ENCODE measurements at places on chromosomes 1 and 21. TPM values are rescaled to one million over a fixed set of nuclear protein-coding genes. Genes with fewer than 3 reads are reported as not detected.
A peak's percentile ranks its signal among the peaks of the same experiment; 100 is the strongest.

USH2A gene
- total RNA-seq, result 0.55 TPM

AK4 gene
- 13.8 TPM for total RNA-seq

SLC9C2 gene
- not detected for total RNA-seq

KCNN3 gene
- total RNA-seq, result 0.36 TPM

WDR47 gene
- 12.1 TPM for total RNA-seq

PCAT6 gene
- 5.7 TPM for total RNA-seq

SNAP47 gene
- 39.6 TPM for total RNA-seq

DMBX1 gene
- not detected for total RNA-seq

LRRN2 gene
- 10.7 TPM for total RNA-seq

ZDHHC18 gene
- total RNA-seq, result 26.1 TPM

AMY1B gene
- total RNA-seq, result not detected

TFF2 gene
- total RNA-seq, result not detected

DNA sequence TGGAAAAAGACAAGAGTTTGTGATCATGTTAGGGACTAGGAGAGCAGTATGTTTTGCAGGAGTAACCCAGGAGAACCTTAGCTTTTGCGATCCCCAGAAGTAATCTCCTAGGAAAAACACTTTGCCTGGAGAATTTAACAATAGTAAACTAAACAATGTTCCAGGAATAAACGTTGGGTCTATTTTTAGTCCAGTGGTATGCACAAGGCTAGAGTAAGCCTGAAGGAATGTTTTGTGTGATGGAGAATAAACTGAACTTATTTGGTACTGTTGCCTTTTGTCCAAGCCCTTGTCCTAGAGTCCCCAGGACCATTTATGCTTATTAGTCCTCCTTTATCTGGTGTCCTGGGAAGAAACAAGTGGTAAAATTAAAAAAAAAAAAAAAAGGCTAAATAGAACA is 28.7 kb upstream of the RGS5 start:
- H3K27me3 ChIP-seq, result no peaks in the 10 kb centered on the region
- H3K27ac ChIP-seq, result no peak overlapping the region
- DNase-seq, result no peak
- H3K36me3 ChIP-seq, result no peaks in the 10 kb centered on the region
- no peak overlapping the region for H3K4me3 ChIP-seq

DNA sequence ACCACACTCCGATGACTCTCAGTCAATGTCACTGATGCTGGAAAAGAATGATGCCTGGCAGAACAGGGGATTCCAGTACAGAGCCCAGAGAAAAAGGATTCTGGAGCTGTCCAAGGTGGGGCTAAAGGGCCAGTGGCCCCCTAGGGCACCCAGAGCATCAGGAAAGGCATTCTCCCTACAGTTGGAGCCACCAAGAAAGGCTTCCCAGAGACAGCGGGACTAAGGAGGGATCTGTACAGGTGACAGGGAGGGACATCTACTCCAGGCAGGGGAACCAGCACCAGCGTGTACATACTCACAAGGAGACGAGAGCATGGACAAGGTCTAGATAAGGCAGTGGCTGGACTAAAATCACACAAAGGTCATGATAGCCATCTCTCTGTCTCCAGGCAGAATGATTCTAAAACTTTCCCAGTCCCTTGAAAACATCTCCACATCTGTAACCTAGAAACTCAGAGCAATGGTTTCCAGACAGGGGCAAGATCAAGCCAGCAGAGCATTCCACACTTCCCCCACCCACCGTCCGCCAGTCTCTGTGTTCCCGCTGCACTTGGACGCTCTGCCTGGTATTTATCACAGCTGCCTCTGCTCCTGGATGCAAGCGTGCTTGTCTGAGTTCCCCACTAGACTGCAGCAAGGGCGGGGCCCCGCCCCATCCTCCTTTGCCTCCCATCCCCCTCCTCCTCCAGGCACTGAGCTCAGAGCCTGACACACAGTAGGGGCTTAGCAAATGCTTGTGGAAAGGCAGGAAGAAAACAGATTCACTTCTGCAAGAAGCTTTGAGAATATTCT is 111.6 kb upstream of the ZC3H12A start:
- H3K4me3 ChIP-seq, result no peak overlapping the region
- DNase-seq, result no peak
- no peaks in the 10 kb centered on the region for H3K36me3 ChIP-seq
- H3K4me1 ChIP-seq, result no peaks in the 10 kb centered on the region

DNA sequence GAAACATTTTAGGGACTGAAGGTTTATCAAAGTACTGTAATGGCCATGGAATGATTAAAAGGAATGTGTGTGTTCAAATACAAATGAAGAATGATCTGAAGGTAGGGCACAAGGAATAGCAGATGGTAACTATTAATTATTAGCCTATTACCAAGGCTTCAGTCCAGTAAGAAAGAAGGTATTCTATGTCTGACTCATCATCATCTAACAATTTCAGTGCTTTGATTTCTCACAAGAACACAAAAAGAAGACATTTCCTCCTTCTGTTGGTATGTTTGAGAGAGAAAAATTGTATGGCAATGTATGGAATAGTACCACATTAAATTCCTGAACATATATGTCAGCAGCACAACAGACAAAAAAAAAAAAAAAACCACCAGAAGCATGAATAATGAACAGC is 57.5 kb downstream of the TYW3 start:
- no peak overlapping the region for H3K4me3 ChIP-seq
- H3K27ac ChIP-seq, result no peak overlapping the region
- peaks cover 15% of the 10 kb centered on the region for H3K4me1 ChIP-seq
- no peaks in the 10 kb centered on the region for H3K36me3 ChIP-seq
- H3K27me3 ChIP-seq, result no peaks in the 10 kb centered on the region
- no peak for DNase-seq

DNA sequence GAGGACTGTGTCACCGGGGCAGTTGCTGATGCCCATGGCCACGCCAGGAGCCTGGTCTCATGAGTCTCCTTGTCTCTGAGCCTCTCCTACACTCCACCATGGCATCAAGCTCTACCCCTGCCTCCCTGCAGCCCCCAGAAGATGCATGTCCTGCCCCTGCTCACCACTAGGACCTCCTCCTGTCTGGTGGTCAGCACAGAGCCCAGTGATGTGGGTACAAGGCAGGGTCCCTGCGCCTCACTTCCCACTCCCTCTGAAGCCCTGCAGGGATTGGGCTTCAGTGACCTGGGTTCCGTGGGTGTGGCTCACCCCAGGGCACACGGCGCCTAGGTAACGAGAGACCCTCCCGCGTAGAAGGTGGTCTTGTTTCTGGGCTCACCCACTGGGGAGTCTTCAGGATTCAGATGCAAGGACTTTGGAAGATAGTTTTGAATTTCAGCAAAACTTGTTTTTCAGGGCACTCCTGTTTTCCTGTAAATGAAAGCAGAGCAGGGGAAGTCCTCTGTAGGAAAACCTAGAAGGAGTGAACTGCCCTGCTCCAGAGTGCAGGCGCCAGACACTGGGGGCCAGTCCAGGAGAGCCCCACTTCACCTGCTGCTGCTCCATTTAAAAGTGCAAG is 2.8 kb downstream of the COL18A1 start:
- no peak for DNase-seq
- H3K4me3 ChIP-seq, result peak overlapping the region; percentile 69
- H3K4me1 ChIP-seq, result peaks cover 55% of the 10 kb centered on the region
- H3K27ac ChIP-seq, result peak overlapping the region; percentile 77
- no peaks in the 10 kb centered on the region for H3K36me3 ChIP-seq

DNA sequence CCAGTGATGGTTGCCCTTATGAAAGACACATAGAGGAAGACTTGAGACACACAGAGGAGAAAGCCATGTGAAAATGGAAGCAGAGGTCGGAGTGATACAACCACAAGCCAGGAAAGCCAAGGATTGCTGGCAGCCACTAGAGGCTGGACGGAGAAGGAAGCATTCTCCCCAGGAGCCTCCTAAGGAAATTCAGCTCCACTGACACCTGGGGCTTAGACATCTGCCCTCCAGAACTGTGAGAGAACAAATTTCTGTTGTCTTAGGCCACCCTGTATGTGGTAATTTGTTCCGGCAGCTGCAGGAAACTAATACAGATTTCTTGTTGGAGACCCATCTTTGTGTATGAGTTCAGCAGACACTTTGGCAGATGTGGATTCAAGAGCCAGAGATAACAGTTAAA is 126.9 kb upstream of the ATP1A1 start:
- no peaks in the 10 kb centered on the region for H3K36me3 ChIP-seq
- no peak for DNase-seq
- no peaks in the 10 kb centered on the region for H3K27me3 ChIP-seq
- H3K4me3 ChIP-seq, result no peak overlapping the region
- H3K4me1 ChIP-seq, result peaks cover 3% of the 10 kb centered on the region

GRCh38 chr1:206939131-206939530 is 7.1 kb downstream of the PIGR start:
- no peaks in the 10 kb centered on the region for H3K36me3 ChIP-seq
- H3K4me1 ChIP-seq, result peaks cover 21% of the 10 kb centered on the region
- H3K27me3 ChIP-seq, result peaks cover 12% of the 10 kb centered on the region
- DNase-seq, result no peak

DNA sequence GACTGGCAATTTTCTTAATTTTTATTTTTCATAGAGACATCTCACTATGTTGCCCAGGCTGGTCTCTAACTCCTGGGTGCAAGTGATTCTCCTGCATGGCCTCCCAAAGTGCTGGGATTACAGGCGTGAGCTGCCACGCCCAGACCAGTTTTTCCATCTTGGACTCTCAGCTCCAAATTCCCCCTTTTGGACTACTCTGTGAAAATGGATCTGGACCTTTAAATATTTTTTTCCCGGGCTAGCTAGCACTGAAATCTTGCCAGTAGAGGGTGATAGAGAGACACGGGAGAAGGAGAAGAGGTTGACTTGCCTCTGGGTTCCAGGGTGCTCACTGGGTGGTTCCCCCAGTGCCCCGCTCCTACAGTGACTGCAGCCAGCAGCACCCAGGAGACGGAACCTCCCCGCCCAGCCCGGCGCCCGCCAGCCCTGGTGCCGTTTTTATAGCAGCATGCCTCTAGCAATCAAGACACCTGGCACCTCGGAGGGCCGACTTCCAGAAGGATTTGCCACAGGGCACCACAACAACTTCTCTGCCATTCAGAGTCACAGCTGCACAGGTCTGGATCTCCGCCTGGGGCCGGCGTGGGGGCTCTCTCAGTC is 34.7 kb upstream of the SCCPDH start:
- H3K27ac ChIP-seq, result no peak overlapping the region
- DNase-seq, result no peak
- no peaks in the 10 kb centered on the region for H3K27me3 ChIP-seq
- H3K4me1 ChIP-seq, result peaks cover 4% of the 10 kb centered on the region

GRCh38 chr1:116504308-116505156 is 66.3 kb downstream of the CD58 start:
- H3K27me3 ChIP-seq, result no peaks in the 10 kb centered on the region
- no peak overlapping the region for H3K4me3 ChIP-seq
- no peaks in the 10 kb centered on the region for H3K36me3 ChIP-seq
- no peaks in the 10 kb centered on the region for H3K4me1 ChIP-seq

DNA sequence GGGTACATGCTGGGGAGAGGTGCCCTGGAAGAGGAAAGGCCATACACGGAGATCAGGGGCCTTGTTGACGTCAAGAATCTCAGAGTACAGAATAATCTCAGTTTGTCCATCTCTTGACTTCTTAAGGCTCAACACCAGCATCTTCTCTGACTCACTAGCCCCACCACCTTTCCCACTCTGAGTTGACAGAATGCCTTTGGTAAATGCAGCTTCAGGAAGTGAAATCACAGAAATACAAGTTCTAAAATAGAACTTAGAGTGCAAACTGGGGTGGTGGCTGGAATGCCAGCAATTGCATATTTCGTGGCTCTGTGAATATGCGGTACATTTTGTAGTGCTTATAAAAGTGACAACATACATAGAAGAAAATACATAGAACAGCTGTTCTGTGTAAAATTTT is 1.6 kb downstream of the COG2 start:
- no peak overlapping the region for H3K27ac ChIP-seq
- DNase-seq, result no peak
- H3K27me3 ChIP-seq, result no peaks in the 10 kb centered on the region

DNA sequence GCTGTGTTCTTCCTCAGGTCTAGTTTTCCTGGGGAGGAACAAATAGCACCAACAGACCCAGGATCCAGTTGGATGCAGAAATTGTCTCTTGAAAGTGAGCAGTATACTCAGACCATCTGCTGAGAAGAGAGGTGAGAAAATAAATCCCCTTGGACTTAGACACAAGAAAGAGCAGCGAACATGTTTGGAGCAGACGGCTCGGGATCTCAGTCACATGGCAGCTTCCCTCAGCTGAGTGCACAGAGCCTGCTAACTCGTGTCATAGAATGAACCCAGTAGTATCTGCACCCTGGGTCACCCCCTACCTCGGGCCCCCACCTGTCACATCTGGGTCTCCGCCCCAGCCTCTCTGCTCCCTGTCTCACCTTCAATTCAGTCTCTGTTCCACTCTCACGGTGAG is 115.6 kb downstream of the CCDC185 start:
- DNase-seq, result no peak
- H3K27me3 ChIP-seq, result peaks cover 14% of the 10 kb centered on the region
- no peaks in the 10 kb centered on the region for H3K4me1 ChIP-seq

DNA sequence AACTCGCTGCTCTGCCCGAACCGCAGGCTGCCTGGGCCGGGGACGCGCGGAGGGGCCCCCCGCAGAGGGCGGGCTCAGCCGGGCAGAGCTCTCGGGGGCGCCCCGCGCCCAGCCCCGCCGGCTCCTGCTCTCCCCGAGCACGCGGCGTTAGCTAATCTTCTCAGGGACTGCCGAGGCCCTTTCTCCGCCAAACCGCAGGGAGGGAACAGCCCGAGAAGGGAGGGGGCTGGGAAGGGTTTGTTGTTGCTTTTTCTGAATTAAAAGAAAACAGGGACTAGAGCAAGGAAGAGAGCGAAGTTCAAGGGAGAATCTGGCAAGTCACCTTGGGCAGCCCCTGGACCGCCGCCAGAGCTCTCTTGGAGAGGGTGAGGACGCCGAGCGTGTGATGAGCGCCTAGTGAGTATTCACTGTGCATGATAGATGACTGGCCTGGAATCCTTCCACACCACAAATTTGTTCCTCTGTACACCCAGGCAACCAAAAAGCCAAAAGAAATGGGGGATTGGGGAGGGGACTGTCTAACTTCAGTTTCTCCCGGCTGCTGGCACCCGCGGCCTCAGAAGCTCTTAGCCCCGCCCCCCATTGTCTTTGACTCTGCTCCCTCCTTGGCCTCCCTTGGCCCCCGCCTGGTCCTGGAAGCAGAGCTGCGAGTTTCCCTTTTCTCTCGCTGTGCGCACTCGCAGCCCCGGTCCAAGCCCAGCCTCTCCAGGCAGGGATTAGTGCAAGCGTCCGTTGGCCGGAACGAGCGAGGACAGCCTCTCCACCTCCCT is 19.7 kb upstream of the LMX1A start:
- no peaks in the 10 kb centered on the region for H3K36me3 ChIP-seq
- peaks cover 54% of the 10 kb centered on the region for H3K27me3 ChIP-seq
- H3K4me1 ChIP-seq, result peaks cover 11% of the 10 kb centered on the region
- peak overlapping the region; percentile 87 for H3K27ac ChIP-seq
- DNase-seq, result peak; percentile 36

DNA sequence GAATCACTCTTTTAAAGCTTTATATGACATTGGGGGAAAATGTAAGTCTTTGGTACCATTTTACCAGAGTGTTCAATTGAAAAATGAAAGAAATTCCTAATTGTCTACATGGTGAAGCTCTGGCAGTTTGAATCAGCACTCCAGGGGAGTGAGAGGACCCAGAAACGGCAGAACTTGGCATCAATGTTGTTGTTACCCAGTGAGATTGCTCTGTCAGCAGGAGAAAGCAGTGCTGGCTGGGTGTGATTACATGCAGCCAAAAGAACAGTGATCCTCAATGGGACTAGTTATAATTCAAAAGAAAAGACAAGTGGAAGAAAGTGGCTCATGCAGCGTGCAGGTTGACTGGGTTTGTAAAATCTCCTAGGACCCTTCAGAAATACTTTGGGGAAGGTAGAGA is 206.4 kb downstream of the PTPRC start:
- H3K27me3 ChIP-seq, result no peaks in the 10 kb centered on the region
- no peak overlapping the region for H3K4me3 ChIP-seq
- no peak overlapping the region for H3K27ac ChIP-seq
- DNase-seq, result no peak

- peak overlapping the region; percentile 86 for H3K4me3 ChIP-seq
- H3K27me3 ChIP-seq, result peaks cover 22% of the 10 kb centered on the region
- peaks cover 19% of the 10 kb centered on the region for H3K4me1 ChIP-seq
These were observed 1.5 kb downstream of the RGS2 start for GRCh38 chr1:192810253-192810880.

Data from progenitor cell of endocrine pancreas (in vitro differentiated cells).